Retinal pigment epithelial cell (primary cell): ENCODE measurements at places on chromosomes 2 and 18.

- no peak for DNase-seq
Measured at GRCh38 chr2:160510617-160511016, 17.0 kb upstream of the RBMS1 start.

DNA sequence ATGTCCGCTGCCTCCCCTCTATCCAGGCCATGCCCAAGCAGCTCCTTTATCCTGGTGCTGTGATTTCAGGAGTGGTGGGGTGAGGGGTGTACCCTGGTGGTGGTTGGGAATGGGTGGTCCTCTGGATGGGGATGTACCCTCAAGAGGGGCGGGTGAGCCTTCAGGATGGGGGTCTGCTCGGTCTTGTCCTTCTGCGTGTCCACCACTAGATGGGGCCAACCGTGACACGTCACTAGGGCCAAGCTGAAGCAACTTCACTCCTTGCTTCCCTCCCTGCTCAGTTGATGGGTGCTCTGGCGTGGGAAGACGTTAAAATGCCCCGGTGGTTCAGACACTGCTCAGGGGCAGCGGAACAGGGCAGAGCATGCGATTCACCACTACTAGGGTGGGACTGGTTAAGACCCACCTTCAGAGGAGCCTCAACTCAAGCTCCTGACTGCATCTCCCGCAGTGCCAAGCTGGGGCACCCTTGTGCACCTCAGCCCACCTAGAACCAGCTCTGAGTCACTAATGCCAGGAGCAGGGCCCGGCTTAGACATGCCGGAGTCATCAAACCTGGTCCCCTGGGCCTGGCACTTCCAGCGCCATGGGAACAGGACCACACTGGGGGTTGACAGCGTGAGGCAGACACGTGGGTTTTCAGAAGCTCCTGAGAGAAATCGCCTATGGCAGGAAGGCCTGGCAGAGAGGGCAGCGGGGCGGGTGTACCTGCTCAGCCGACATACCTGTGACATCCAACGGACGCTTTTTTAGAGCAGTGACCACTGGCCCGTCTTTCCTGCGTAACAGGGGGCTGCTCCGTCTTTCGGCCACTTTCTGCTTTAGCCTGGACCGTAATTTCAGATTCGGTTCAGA, 256.7 kb downstream of the HDAC4 start:
- DNase-seq, result peak; percentile 4

- no peak for DNase-seq
Measured at GRCh38 chr2:149064856-149065630, 26.5 kb downstream of the LYPD6B start.

DNA sequence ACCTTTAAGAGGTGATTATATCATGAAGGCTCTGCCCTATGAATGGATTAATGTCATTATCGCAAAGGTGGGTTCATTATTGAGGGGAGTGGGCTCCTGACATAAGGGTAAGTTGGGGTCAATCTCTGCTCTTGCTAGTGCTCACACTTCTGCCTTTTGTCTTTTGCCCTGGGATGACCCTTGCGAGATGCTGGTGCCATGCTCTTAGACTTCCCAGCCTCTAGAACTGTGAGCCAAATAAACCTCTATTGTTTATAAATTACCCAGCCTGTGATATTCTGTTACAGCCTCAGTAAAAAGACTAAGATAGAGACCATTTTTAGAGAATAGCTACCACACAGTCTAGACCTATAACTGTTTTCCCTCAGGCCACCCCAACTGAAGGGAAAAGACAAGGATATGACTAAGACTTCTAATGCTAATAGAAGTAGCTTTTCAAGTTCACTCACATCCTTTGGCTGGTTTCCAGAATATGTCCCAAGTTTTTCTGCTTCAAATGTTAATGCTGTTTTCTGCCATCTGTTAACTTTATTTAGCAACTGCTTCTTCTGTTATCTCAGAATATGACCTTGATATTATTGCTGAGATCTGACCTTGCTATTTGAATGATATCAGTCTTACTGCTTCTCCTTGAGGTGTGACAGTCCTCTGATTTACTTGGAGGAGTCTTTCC, 65.1 kb upstream of the STAM2 start:
- no peak for DNase-seq

GRCh38 chr2:121186261-121186660, 98.7 kb downstream of the TFCP2L1 start:
- no peak for DNase-seq
